ENCODE measurements at places on chromosomes 5 and 9.

DNA sequence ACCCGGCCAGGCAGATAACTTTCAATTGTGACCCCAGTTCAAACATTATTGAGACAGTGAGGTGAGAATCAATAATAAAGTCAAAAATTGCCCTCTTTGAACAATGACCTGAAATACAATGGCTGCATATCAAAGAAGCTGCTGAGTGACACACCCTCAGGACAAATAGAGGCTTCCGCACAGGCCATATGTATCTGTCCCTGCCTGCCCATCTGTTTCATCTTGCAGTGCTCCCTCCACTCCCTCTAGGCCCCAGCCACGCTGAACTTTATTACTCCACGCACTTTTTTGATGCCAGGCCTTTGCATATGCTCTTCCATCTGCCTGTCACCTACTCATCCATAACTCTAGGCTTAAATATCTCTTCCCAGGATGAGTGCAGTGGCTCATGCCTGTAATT lies 15.9 kb upstream of the PFDN1 start:
- no peak for DNase-seq

DNA sequence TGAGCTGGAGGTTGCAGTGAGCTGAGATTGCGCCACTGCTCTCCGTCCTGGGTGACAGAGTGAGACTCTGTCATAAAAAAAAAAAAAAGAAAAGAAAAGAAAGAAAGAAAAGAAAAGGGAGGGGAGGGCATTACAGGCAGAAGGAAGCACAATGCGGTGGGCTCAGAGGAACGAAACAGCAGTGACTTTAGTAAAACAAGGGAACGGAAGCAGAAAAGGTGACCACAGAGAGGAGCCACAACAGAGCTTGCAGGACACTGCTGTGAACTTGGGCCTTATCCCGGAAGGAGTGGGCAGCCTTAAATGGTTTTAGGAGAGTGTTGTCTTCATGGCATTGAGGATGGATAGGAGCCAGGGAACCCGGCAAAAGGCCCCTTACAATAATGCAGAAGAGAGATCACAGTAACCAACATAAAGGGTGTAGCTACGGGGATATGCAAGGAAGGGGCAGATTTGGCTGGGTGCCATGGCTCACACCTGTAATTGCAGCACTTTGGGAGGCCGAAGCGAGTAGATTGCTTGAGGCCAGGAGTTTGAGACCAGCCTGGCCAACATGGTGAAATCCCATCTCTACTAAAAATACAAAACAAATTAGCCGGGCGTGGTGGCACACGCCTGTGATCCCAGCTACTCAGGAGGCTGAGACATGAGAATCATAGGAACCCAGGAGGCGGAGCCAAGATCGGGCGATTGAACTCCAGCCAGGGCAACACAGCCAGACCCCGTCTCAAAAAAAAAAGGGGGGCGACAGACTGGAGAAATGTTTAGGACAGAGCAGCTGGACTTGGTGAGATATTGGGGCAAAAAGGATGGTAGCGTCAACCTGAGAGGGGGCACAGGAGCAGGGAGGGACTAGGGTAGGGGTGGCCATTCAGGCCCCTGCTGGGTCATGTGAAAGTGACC lies 83.9 kb upstream of the ZBTB43 start:
- DNase-seq, result no peak

- no peak for DNase-seq
Observed at GRCh38 chr5:141479776-141480175, 4.0 kb downstream of the PCDHGC3 start.

DNA sequence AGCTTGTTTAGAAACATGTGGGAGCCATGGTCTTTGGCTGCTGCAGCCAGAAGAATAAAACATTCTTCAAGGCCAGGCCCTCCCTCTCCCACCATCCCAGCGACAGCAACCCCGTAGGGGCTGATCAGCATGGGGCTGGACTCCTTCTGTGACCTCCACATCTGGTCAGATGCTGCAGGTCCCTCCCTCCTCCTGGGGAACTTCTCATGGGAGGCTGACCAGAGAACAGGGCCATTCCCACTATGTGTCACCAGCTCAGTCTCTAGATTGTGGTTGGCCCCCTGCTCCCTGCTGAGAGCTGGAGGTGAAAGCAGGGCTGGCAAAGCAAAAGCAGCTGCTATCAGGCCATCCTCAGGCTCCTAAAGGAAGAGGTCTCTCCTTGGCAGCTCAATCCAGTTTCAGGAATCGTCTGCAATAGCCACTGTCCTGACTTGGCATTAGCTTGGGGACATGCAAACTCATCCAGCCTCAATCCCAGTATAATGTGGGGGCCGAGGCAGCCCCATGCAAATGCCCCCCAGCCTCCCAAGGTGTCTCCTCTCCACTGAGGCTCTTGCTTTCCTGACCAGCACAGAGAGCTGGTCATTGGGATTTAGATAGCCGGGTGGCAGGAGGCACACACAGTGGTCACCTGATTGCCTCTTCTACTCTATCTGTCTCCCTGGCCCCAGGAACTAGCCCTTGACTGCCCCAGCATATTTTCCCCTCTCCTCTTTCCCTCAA lies 81.5 kb downstream of the NRG2 start:
- no peak for DNase-seq

- no peak for DNase-seq
Observed at GRCh38 chr5:76535577-76535976, 87.6 kb downstream of the F2RL2 start.

All from stimulated activated CD4-positive, alpha-beta T cell treated with anti-CD3 and anti-CD28 coated beads, Interleukin-15, amount 100 ng/mL, for 24 hours (primary cell).